ENCODE measurements at places on chromosomes 12 and 14.

DNA sequence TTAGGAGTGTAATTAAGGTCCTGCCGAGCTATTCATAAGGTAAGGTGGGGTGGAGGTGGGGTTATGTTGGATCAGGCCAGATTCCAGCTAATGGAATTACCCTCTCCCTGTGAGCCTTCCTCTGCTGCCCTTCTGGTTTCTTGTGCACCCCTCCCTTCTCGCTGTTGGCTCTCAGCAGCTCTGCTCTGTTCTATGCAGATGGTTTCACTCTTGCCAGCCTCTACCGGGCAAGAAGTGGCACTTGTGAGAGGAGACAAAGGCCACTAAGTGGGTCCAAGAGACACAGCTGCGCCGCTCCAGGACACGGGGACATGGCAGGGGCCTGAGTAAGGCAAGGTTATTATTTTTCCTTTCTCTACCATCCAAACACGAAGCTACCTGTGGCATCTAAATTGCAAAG is 334.4 kb downstream of the EMP1 start:
- no peak for DNase-seq

DNA sequence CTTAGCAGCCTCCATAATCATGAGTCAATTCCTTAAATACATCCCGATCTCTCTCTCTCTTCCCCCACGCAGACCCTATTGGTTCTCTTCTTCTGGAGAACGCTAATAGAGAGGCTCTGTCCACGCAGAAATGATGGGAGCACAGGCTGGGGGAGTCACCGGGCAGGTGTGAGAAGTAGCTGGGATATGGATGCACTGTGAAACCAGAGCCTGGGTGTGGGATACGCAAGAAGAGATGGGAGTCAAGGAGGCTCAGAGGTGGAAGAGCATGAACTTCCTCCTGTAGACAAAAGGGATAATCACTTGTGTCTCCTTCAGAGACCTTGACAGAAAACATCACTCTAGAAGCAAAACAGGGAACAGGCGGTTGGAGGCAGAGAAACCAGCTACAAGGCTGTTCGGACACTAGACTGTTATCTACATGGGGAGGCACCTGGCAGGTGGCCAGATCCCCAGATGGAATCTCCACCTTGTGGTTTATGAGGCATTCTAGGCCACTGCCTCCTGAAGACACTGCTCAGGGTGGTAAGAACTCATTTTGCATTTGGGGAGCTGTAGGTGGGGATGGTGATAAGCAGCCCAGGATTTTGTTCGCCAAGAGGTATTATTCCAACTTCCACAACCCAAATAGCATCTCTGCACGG is 7.2 kb upstream of the SELPLG start:
- DNase-seq, result no peak

DNA sequence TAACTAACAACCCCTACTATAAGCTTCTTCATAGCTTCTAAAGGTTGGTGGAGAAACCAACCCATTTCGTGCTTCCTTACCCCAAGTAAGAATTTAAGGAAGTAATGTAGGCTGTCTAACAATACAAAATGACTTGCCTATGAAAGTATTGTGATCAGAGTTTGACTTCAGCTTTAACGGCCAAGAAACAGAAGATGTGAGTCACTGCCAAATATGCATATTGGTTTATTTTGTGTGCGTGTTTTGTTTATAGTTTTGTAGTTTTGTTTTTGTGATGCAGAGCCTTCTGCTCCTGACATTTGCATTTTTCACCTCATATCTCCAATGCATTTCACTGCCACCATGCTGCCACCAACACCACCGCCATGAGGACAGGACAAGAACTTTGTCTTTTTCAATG is 146.0 kb downstream of the FBXL14 start:
- DNase-seq, result no peak

DNA sequence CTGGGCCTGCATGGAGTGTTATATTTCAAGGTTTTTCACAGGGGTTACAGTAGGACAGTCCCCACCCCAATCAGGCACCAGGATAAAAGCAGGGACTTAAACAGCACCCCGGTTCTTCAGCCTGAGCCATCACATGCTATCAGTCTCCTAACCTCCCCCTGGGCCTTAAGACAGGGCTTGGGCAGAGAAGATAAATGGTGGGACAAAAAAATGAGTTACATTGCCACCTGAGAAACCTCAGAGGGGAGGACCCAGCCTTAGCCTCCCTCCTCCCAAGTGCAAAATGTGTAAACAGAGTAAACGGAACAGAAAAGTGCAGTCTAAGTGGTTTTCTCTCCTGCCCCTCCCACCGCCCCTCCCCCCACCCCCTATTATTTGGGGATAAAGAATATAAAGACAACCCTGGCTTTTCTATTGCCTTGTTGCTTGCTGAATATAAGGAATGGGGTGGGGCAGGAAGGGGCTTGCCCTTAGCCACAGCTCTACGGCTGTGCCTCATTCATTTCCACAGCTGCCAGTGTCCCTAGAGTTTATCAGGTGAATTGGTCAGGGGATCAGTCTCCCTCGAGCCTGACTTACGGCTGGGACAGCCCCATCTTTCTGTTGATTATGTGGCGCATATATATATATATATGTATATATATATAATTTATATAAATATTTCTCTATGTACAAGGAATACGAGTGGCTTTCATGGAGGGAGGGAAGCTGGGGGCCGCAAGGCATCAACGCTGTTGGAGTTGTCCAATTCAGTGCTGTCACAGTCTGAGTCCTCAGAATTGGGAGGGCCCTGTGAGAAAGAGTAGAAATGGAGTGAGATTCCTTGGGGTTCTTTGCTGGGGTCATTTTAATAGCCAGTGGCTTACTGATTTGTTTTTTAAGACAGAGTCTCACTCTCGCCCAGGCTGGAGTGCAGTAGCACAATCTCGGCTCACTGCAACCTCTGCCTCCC is 18.5 kb downstream of the MAP3K12 start:
- no peak for DNase-seq

DNA sequence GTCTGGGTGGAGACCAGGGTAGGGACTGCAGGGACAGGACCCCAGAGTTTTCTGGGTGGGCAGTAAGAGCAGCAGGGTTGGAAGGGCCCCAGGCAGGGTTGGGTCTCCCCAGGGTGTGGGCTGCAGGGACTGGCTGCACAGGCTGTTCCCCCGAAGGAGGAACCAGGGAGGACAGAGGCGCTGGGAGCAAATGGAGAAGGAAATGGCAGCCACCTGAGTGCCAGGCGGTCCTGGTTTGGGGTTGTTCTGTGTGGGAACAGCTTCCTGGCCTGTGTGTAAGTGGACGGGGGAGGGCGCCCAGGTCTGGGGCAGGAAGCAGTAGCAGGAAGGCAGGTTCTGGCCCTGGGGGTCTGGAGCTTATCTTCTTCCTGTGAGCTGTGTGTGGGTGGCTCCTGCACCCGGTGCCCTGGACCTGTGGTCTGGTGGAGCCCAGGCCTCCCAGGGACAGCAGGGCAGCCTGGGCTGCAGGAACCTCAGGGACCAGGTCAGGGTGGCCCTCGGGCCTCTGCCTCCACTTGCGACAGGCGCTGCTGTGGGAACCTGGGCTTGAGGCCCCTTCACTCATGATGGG is 372.8 kb downstream of the TMEM121 start:
- DNase-seq, result no peak

GRCh38 chr12:78118036-78118435 is 287.3 kb downstream of the NAV3 start:
- no peak for DNase-seq

DNA sequence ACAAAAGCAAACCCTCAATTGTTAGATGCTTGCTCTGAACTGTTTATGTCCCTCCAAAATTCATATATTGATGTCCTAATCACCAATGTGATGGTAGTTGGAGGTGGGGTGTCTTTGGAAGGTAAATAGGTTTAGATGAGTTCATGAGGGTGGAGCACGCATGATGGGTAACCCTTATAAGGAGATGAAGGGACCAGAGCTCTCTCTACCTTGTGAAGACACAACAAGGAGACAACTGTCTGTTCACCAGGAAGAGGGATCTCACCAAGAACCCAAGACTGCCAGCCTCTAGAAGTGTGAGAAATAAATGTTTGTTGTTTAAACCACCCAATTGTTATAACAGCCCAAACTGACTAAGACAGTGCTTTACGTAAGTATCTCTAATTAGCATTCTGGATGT is 27.0 kb downstream of the DHRS2 start:
- DNase-seq, result no peak

GRCh38 chr12:56724701-56724971 is 463 bp downstream of the NACA start:
- DNase-seq, result no peak

DNA sequence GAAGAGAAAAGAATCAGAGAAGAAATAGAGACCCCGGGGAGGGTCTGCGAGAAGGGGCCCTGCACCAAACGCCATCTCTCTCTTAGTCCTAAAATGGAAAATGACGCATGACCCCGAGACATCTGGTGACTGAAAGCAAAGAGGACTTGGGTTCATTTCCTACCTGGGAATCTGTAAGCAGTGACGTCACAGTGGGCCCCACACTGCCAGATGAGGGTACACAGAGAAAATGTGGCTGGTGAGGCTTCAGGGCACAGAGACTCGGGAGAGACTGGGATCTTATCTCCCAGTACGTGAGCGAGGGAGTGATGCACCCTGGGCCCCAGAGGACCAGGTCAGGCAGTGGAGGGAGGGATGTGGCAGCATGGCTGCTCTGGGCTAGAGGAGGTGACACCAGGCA is 288.1 kb upstream of the SFSWAP start:
- no peak for DNase-seq

DNA sequence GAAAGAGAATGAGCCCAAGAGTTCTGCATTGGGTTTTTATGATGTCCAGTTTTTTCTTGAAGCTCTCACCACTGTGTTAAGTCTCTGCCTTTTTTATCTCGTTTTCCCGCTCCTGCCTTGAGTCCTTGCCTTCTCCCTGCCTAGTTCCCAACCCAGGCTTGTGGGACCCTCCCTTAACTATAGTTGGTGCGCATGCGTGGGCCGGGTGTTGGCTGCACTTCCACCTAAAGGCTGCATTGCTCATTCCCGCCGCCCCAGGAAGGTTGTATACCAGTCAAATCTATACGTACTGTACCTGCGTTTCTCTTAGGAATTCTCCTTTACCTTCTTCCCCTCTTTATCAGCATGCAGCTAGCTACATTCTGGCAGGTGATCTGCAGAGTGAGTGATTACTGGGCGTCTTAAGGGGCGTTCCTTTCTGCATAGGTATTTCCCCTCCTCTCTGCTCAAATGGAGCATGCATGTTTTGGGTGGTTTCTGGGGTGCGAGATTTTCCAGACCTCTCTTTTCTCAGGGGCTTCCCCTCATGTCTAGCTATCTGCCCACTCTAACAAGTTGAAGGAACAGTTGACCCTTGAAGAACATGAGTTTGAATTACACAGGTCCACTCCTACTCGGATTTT is 6.6 kb upstream of the REP15 start:
- DNase-seq, result no peak

- DNase-seq, result peak; percentile 38
Observed at GRCh38 chr12:123971770-123972456, 718 bp downstream of the CCDC92 start.

- peak; percentile 60 for DNase-seq
Observed at GRCh38 chr12:19382111-19382526, 57.2 kb upstream of the AEBP2 start.

GRCh38 chr14:33848706-33849454 is 102.0 kb downstream of the EGLN3 start:
- DNase-seq, result peak; percentile 48

DNA sequence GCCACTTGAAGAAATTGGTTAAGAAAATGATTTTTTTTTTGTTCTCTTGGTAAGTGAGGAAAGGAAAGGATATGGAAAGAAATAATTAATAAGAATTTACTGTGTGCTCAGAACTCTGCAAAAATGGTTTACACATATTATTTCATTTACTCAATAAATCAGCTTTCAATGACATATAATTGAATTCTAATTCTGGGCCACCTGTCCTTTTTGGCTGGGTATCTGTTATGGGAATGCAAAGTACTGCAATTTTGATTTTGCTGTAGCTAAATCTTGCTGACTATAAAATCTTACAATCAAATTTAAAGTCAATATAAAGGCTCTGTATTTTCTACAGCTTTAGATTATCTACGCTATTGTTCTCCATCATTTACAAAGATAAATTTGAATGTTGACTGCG is 147.1 kb downstream of the GRIP1 start:
- DNase-seq, result no peak

GRCh38 chr12:120980800-120981368 is 2.5 kb downstream of the HNF1A start:
- no peak for DNase-seq

DNA sequence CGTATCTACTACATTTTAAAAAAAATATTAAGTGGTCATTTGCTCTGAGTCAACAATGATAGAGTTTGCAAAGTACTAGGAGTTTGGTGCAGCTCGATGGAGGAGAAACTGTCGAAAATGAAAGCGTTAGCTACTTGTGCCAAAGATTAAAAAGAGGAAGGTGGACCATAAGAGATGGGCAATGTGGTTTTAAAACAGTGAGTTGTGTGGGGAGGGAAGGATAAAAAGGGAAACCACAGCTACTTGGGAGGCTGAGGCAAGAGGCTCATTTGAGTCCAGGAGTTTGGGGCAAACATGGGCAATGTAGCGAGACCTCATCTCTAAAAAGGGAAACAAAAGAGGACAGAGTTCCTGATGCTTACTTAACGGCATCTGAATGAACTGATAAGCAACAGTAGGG is 18.2 kb upstream of the STRAP start:
- no peak for DNase-seq

DNA sequence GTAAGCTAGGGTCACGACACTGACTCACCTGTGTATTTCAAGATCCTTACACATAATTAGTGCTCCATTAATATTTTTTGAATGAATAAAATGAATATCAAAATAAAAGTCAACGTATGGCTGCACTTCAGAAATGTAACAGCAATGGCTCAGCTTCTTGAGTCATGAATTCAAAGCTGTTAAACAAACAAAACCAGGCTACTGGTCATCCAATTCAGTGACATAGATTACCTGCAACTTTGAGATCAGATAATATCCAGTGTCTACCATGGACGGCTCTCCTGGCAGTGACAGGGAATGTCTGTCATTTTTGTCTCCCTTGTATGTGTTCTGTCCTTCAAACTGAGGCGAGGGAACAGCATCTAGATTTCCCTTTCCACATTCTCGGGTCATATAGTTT is 225.6 kb downstream of the EFCAB11 start:
- DNase-seq, result no peak

- DNase-seq, result no peak
Observed at GRCh38 chr12:72072592-72073212, 134.1 kb downstream of the TPH2 start.

DNA sequence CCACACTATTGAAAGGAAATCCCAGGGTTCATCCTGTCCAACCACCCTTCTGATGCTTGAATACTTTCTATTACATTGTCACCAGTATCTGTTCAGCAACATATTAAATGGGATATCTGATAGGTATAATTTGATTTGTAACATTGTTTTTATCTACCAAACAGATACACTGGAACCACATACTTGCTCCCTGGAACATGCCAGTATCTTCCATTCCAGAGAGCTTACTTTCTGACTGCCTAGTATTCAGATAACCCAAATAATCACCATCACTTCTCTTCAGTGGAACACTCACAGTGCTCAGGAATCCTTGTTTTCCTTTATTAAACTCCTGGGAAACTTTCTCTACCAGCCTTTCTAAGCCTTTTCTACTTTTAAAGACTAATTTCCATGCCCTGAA is 19.3 kb downstream of the LRP6 start:
- DNase-seq, result no peak
